Activated CD4-positive, alpha-beta memory T cell treated with anti-CD3 and anti-CD28 coated beads for 36 hours (primary cell): ENCODE measurements at places on chromosomes 11 and 22.
A peak's percentile ranks its signal among the peaks of the same experiment; 100 is the strongest.

GRCh38 chr11:106969644-106970355 is 48.5 kb downstream of the GUCY1A2 start:
- no peak for DNase-seq

GRCh38 chr11:62922653-62923431 is 1.7 kb upstream of the CHRM1 start:
- peak; percentile 76 for DNase-seq

- no peak for DNase-seq
Observed at GRCh38 chr22:19714312-19715187, at the start of gene SEPTIN5. TSS of gene SEPTIN5 (plus strand) at chr22:19714503. CDS start at chr22:19714589, 86 bp downstream.

DNA sequence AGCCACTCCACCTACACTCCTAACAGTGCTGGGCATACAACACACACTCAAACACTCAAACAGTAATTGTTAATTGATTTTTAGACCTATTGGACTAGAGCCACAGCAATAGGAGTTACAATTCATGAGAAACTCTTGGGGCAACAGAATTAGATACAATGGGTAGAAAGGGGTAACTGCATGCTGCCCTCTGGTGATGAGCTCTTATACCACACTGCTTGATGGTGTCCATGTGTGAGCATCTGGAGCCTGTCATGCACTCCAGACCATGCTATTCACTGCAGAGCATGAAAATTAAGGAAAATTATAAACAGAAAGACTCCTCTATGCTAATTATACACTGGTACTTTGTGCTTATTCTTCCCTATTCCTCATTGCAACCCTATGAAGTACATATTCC is 975.5 kb upstream of the CCDC90B start:
- no peak for DNase-seq

DNA sequence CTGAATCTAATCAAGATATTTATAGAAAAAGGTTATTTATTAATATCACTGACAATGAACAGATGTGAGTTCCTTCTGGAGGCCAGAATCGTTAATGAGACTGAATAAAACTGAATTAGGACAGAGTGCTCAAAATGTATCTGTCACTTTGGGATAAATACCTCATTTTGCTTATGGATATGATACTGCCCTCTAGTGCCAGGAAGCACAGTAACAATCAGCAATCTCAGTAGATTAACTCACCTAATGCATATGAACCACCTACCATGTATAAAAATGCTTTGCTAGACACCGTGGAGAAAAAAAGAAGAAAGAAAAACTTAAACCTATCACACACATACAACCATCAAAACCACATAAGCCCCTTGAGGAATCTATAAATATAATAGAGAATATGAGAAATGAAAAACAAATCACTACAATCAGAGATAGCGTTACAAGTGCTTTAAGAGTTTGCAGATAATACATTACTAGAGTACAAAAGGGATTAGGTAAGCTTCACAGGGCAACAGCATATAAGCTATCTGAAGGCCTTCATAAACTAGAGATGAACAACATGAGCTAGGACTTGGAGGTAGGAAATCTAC is 117.4 kb downstream of the SGSM3 start:
- no peak for DNase-seq
